ENCODE measurements at places on chromosomes 16 and 17. TPM values are rescaled to one million over a fixed set of nuclear protein-coding genes. Genes with fewer than 3 reads are reported as not detected.

DNA sequence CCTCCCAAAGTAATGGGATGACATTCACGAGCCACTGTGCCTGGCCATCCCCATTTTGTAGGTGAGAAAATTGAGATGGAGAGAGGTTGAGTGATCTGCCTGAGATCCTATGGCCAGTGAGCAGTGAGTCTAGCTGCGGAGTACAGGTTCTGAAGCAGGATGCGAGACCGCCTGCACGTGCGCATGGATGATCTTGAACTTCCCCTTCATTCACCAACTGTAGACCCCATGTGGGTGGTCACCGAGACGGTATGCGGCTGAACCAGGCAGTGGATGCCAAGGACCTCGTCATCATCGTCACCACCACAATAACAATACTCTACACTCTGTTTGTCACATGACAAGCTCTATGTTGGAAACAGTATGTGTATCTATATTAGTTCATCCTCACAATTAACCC lies 6.2 kb upstream of the SPNS3 start:
- DNase-seq: no peak

DNA sequence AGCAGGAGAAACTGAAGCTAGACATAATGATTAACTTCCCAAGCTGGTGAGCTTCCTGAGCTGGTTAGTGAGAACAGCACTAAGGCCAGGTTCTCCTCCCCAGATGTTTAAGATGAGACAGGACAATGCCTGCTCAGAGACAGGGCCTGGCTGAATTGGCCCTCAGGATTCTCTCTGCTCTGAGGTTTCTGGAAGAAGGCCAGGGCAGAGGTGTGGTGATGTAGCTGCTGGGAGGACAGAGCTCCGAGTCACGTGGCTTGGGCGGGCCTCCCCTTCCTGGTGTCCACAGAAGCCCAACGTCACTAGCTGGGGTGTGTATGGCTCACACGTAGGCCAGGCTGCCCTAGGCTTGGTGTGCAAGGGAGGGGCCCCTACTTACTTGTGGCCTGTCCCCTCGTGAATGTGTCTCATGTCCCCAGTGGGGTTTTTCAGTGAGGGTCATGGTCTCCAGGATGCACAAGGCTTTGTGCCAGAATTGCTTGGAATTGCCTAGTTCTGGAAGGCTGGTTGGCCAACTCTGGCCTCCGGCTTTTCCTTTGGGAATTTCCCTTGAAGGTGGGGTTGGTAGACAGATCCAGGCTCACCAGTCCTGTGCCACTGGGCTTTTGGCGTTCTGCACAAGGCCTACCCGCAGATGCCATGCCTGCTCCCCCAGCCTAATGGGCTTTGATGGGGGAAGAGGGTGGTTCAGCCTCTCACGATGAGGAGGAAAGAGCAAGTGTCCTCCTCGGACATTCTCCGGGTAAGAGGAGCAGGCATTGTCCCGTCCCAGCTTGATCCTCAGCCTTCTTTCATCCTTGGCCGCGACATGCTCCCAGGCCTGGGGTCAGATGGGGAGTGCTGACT lies 3.4 kb downstream of the NOD2 start:
- DNase-seq: no peak

DNA sequence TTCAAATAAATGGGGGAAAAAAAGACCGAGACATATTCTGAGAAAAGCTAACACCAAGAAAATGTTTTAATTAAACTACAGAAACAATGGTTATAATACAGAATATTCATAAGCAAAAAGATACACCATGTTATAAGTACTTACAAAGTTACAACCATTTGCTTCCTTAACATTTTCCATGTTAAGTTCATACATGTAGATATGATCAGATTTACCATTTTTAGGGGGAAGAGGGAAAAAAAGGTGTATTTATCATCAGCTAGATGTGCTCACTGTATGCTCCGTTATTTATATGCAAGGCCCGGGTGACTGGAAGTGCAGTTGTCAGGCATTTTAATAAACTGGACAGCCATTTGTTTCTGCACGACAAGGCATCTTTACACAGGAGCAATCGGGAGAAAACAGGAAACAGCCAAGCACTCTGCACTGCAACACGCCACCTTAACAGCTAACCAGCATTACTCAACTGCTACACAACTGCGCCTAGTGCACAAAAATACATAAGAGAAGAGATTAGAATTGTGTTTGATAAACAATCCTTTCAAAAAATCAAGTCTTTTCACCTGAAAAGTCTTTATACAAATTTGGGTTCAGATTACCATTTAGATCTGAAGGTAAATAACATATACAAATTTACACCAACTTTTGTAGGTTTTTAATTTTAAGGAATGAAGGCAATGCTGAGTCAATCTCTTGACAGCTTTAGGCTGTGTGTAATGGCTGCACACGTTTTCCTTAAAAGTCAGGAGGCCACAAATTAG lies 2.9 kb downstream of the SRSF2 start:
- DNase-seq: no peak

DNA sequence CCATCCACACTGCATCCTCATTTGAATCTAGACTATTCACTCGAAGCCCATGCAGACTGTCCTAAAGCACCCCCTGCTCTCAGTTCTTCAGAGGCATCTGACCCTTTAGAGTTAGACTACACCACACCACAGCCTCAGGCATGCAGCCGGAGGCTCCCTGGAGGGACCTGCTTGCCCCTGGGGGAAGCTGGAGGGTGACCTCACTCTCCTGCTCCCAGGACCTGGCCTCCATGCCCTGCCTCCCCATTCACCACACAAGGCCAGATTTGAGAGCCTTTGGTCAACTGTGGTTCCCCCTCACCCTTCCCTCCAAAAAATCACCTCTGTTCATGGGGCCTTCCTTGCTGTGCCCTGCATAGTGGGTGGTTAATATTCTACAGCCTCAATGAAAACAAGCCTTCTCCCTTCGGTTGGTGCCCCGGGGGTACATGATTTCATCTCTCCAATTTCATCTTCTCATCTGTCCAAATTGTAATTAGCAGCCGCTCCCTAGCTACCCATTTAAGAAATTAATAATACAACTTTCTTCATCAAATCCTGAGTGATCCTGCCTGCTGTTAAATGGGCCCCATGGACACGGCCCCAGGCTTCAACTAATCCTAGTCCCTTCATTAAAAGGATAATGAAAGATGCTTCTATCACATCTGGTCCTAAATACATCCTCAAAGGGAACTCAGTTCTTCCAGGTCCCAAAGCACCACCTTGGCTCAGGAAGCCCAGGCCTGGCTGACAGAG lies 24.4 kb downstream of the ABCC12 start:
- no peak for DNase-seq

GRCh38 chr16:84387021-84387420 lies 18.7 kb downstream of the ATP2C2 start:
- no peak for DNase-seq

- DNase-seq: no peak
Observed at GRCh38 chr16:72723781-72724180, 324.1 kb downstream of the ZFHX3 start.

GRCh38 chr17:73420897-73421296 lies 109.1 kb upstream of the CDC42EP4 start:
- DNase-seq: no peak

GRCh38 chr16:2179576-2179975 lies 16.8 kb downstream of the CASKIN1 start:
- no peak for DNase-seq

GRCh38 chr17:72236980-72237633 lies 116.3 kb downstream of the SOX9 start:
- DNase-seq: no peak

DNA sequence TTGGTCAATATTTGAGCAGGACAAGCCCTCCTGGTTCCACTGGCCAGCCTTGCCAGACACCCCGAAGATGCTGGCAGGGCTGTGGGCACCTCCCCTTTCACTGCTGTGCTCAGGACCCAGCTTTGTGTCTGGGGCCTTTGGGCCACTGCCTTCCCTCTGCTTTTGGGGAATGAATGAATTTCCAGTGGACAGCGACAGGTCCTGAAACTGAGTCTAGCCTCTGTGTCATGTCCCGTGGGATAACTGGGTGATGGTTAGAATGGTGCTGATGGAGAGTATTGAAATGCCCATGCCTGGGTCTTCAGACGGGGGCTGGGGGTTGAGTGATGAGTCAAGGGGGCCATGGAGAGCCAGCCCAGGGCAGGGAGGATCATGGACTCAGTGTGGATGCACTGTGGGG lies 135.8 kb downstream of the FOXL1 start:
- DNase-seq: no peak

DNA sequence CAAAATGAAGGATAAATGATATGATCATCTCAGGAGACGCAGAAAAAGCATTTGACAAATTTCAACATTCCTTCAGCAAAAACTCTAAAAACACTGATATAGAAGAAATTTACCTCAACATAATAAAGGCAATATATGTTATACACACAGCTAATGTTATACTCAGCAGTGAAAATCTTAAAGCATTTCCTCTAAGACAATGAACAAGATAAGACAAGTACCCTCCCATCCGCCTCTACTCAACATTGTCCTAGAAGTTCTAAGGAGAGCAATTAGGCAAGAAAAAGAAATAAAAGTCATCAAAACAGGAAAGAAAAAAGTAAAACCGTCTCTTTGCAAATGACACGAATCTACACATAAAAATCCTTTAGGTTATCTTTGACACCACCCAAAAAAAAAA lies 1432.8 kb downstream of the CDH11 start:
- no peak for DNase-seq

DNA sequence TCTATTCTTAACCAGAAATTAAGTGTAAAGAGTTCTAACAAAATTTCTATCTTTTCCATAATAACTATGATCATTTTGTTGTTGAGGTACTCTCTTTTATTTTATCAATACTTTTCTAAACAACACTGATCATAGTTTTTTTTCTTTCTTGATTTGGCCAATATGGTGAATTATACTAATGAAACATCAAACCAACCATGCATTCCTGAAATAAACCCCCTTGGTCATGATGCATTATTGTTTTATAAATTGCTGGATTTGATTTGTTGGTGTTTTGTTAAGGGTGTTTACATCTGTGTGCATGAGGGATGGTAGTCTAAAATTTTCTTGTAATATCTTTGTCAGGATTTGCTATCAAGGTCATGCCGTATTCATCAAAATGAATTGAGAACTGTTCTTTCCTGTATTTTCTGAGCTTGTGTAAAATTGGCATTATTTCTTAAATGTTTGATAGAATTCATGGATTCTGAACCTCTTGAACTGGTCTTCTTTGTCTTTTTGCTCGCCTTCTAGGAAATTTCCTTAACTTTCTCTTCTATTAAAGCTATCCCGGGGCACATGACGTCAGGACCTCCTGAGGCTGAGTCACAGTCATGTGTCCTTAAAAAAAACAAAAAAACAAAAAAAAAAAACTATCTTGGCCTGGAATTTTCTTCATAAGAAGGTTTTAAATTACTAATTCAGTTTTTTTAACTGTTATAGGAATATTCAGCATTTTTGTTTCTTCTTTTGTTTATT lies 3.9 kb upstream of the TRIM25 start:
- DNase-seq: no peak

GRCh38 chr17:77549726-77550366 lies 408.7 kb upstream of the TNRC6C start:
- no peak for DNase-seq

GRCh38 chr16:67053767-67054334 lies 24.9 kb downstream of the CBFB start:
- no peak for DNase-seq

- DNase-seq: peak; percentile 90
Observed at GRCh38 chr17:40026816-40027613, 11.8 kb downstream of the CSF3 start.

DNA sequence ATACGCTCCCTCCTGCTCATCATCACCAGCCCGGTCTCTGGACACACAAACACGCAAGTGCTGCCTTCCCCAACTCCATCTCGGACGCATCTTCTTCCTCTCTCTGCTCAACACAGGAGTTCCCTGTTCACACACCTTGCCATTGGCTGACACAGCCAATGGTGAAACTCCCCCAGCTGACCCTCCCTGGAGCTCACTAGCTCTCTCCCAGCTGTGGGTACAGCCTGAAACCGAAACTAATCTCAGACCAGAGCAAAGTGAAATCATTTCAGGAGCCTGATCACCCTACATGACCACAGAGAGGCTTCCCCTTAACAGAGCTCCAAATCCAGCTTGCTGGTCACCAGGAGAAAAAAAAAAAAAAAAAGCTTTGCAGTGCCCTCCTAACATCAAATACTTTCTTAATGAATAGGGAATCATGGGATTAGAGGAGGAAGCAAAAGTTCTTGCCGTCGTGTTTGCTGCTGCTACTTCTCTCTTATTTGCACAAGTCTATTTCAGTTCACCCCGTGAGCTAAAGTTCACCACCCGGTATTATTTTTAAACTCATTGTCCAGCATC lies 8.3 kb downstream of the CUEDC1 start:
- peak; percentile 80 for DNase-seq

GRCh38 chr16:88856122-88856827 lies 472 bp downstream of the GALNS start:
- no peak for DNase-seq

GRCh38 chr16:70151941-70152509 lies 21.6 kb upstream of the CLEC18C start:
- no peak for DNase-seq

- peak; percentile 96 for DNase-seq
Observed at GRCh38 chr17:50094243-50094752, 853 bp upstream of the PDK2 start.

GRCh38 chr17:61283043-61283442 lies 116.6 kb upstream of the TBX2 start:
- no peak for DNase-seq

DNA sequence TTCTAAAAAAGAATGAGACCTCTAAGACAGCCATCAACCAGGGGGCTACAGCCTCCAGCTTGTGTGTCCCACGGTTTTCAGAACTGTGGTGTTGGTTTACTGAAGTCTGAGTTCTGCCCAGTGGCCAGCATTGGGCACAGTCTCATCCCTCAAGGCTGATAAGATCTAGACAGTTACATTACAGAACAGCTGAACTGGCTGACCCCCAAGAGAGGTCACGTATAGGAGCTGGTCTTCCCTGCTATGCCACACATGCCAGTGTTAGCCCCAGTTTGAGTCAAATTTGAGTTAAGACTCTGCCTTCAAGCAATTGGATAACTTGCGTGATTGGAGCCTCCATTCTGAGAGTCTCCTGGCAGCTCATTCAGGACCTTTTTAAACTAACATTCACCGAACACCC lies 14.8 kb upstream of the NUP93 start:
- no peak for DNase-seq

DNA sequence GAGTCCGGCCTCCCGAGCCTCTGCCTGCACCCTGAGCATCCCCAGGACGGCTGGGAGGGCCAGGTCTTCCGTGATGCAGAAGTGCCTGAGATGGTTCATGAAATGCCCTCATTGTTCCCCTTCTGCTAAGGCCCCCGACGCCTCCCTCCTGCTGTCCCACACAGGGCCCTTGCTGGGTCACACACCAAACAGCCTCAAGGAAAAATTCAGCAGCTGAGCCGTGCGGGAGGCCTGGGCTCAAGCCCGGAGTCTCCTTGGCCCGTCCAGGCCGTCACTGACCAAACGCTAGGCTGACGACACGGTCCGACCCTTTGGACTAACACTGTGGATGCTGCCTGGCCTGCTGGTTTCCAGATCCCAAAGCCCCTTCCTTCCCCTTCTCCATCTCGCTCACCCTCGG lies 90.2 kb downstream of the RTN4RL1 start:
- no peak for DNase-seq

CDC6 gene
- 13.3 TPM for polyA plus RNA-seq

OR3A3 gene
- 0.14 TPM for polyA plus RNA-seq

PYY gene
- polyA plus RNA-seq: 0.22 TPM

CCL8 gene
- 0.82 TPM for polyA plus RNA-seq

HEATR3 gene
- polyA plus RNA-seq: 13.8 TPM

Data from muscle of back (tissue), 13 donors.